Heart left ventricle (tissue), 16 donors: ENCODE measurements at places on chromosomes 16 and 17. TPM values are rescaled to one million over a fixed set of nuclear protein-coding genes. Genes with fewer than 3 reads are reported as not detected.
A peak's percentile ranks its signal among the peaks of the same experiment; 100 is the strongest.

HSPB9 gene
- total RNA-seq, result not detected

ANKS4B gene
- total RNA-seq, result not detected

- H3K4me1 ChIP-seq, result no peaks in the 10 kb centered on the region
- H3K36me3 ChIP-seq, result peaks cover 28% of the 10 kb centered on the region
- no peak for DNase-seq
- H3K4me3 ChIP-seq, result no peak overlapping the region
- H3K27me3 ChIP-seq, result peaks cover 4% of the 10 kb centered on the region
These were observed 4.6 kb upstream of the SLC38A8 start for GRCh38 chr16:84047206-84047605.

GRCh38 chr16:30903596-30903995 is 7.2 kb downstream of the CTF1 start:
- H3K4me1 ChIP-seq, result peaks cover 12% of the 10 kb centered on the region
- no peaks in the 10 kb centered on the region for H3K27me3 ChIP-seq
- DNase-seq, result no peak
- H3K27ac ChIP-seq, result peak overlapping the region; percentile 86
- no peak overlapping the region for H3K4me3 ChIP-seq
- H3K36me3 ChIP-seq, result no peaks in the 10 kb centered on the region

DNA sequence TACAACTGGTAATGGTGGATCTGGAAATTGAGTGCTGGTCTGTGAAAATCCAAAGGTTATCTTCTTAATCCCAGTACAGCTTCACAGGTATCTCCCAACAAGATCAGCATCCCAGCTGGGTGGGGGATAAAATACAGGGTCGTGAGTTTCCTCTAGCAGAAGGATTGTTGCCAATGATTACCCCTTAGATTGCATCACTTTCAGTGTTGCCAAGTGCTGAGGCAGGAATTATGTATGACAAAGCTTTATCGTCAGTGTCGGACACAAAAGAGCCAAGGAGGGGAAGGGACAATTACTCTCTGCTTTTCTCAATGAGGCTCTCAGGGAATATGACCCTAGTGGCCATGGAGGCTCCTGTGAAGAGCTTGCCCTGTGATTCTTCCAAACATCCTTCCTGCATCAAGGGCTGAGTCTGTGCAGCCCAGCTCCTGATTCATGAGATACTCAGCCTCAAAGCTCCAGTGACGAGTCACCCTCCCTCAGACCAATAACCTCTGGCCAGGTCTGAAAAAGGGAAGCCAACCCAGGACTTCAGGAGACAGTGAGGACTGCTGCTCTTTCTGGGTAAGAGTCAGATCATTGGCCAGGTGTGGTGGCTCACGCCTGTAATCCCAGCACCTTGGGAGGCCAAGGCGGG is 15.0 kb downstream of the OR1F1 start:
- H3K4me3 ChIP-seq, result no peak overlapping the region
- H3K27ac ChIP-seq, result no peak overlapping the region
- no peaks in the 10 kb centered on the region for H3K27me3 ChIP-seq
- no peak for DNase-seq
- no peaks in the 10 kb centered on the region for H3K36me3 ChIP-seq

DNA sequence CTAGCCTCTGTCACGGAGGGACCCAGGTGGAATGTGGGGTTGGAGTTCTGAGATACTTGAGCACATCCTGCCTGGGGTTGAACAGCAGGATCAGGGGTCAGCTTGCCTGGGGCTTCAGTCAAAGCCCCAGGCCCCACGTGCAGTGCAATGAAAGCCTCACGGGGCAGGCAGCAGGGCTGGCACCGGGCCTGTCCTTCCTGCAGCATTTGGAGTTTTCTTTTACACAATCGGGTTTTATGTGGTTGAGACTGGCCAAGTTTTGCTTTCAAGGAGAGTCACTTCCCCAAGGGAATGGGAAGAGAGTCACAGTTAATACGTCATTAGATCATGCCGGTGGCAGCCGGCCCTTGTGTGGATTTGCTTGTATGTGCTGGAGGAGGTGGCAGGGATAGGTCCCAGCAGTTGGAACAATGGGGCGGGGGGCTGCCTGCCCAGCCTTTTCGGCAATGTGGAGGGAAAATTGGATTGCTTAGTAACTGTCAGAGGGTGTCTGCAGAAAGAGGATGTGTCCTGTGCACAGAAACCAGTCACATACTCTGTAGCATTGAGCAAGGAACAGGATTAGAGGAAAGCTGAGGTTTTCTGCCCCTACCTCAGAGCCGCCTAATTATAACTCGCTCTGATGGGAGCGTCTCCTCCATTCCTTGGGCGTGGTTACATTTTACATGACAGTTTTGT is 4.5 kb downstream of the RMI2 start:
- H3K27ac ChIP-seq, result peak overlapping the region; percentile 76
- H3K27me3 ChIP-seq, result no peaks in the 10 kb centered on the region
- DNase-seq, result peak; percentile 55
- no peak overlapping the region for H3K4me3 ChIP-seq

DNA sequence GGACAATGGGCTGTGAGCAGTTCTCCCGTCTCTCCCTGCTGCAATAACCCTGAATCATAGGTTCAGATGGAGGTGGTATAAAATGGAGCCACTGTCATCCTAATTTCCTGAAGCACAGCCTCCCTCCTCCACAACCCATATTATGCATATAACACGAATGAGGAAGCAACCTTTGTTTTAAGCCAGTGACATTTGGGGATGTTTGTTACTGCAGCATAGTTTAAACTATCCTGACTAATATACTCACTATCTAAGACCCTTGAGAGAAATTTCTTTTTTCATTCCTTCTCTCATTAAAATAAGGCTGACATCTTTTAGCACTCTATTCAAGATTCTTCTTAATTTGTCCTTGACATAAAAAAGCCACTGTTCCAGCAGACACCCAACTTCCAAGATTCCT is 413.4 kb downstream of the SOX9 start:
- no peaks in the 10 kb centered on the region for H3K4me1 ChIP-seq
- no peak overlapping the region for H3K27ac ChIP-seq
- H3K27me3 ChIP-seq, result no peaks in the 10 kb centered on the region
- DNase-seq, result no peak
- no peaks in the 10 kb centered on the region for H3K36me3 ChIP-seq

DNA sequence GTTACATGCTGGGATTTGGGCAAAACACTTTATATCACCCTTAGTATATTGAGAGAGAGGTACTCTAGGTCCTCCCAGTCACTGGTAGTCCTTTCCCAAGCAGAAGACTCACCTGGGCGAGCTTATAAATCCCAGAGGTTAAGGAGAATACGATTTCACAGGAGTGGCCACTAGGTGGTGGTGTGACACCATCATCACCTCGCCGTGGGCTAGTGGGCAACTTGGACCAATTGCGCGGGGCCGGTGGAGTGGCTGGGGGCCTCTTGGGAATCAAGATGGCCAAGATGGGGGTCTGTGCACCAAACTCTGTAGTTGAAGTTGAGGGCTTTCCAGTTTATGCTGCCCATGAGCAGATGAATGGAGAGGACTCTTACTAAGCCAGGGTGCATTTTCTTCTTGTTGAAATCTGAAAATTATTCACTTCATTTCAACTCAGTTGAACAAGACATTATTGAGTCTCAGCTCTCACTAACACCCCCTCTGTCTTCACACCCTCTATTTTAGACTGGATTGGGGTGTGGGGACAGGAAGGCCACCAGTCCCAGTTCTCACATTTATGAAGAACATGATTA is 38.2 kb upstream of the PIRT start:
- DNase-seq, result peak; percentile 18
- H3K27ac ChIP-seq, result no peak overlapping the region
- H3K36me3 ChIP-seq, result no peaks in the 10 kb centered on the region
- no peaks in the 10 kb centered on the region for H3K4me1 ChIP-seq

DNA sequence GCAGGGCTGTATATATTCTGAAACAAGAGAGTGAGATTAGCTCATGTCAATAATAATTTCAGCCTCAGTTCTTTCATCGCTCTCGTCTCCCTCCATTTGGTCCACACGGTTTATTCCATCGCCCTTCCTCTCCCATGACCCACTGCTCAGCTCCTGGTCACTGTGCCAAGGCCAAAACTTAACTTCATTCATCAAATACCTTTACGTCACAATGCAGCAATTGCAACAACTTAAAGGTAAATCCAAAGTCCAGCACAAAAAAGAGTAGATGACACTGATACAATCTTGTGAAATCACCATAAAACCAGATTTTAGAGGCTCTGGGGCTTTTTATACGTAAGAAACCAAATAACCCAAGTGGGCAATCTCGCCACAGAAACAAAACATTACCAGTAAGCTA is 72.0 kb downstream of the ANKRD11 start:
- H3K27me3 ChIP-seq, result no peaks in the 10 kb centered on the region
- peaks cover 55% of the 10 kb centered on the region for H3K4me1 ChIP-seq
- H3K36me3 ChIP-seq, result no peaks in the 10 kb centered on the region
- no peak overlapping the region for H3K4me3 ChIP-seq
- no peak overlapping the region for H3K27ac ChIP-seq
- peak; percentile 1 for DNase-seq
